ENCODE measurements at places on chromosomes 2 and 18.

DNA sequence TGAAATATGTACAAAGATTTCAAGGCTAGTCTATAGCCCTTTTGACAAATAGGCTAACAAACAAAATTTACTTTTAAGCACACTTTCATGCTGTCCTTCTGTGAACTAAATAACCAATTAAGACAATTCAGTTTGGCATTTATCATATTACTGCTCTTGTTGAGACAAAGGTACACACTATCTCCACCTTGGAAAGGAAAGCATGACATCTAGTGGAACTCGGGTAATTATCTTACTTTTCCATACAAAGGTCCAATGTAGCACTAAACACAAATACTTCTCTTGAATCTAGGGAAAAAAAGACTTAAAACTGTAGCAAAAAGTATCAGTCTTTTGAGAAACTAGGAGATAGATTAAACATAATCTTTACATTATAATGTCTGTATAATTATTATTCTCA is 125.0 kb upstream of the CD226 start:
- DNase-seq = no peak

- DNase-seq = no peak
Observed at GRCh38 chr2:236161531-236161930, 6.7 kb downstream of the GBX2 start.

DNA sequence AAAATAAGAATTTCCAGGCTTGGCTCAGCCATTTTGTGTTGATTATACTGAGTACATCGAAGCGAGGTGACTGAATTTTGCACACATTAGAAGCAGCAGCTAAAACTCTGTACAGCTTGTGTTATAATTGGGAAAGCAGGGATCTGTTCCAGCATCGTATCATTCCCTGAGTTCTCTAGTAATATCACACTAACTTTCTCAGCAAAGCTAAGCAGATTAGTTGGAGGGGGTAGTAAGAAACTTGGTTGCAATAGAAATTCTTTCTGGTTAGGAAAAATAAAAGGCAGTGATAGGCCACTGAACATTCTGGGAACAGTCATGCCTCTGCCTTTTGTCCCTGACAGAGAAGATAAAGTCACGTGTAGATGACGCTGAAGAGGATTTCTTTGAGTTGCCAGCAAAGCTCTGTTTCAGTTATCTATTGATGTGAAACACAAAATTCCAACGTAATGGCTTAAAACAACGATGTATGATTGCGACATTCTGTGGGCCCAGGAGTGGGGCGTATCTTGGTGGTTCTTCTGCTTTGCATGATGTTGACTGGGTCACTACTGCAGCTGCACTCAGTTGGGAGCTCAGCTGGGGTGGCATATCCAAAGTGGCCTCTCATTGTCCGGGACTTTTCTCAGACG is 202.1 kb upstream of the MEX3C start:
- no peak for DNase-seq

DNA sequence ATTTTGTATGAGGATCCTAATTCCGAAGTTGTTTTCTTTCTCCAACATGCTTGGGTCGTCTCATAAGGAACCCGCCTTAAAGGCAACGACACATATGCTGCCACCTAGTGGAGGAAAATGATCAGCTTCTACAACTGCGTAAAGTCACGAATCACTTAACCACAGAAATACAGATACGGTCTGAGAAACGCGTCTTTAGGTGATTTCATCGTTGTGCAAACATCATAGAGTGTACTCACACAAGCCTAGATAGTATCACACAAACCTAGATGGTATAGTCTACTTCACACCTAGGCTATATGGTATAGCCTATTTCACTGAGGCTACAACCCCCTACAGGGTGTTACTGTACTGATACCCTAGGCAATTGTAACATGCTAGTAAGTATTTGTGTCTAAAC is 13.1 kb downstream of the GNLY start:
- peak; percentile 66 for DNase-seq

- no peak for DNase-seq
Observed at GRCh38 chr18:64330161-64330560, 181.3 kb upstream of the LINC00305 start.

GRCh38 chr18:8821531-8821930 is 116.2 kb downstream of the MTCL1 start:
- DNase-seq = peak; percentile 82

DNA sequence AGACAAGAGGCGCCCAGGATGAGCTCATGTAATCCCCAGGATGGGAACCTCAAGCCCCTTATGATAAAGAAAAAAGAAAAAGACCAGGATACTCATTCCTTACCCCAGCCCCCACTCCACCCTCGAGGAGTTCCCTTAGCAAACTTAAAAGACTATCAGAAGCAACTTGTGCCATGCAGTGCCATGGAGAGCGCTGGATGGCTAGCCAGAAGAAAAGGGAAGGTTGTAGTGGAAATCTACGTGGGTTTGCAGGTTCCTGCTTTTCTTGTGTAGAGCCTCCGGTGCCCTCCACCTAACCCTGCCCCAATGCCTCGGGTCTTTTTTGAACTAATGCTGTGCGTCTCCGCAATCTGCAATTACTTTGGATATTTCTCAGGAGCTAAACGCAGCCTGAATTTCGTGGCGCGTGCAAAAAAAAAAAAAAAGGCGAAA is 16.2 kb upstream of the BCL11A start:
- no peak for DNase-seq

GRCh38 chr2:35873921-35874320 is 481.7 kb upstream of the CRIM1 start:
- DNase-seq = no peak

- no peak for DNase-seq
Observed at GRCh38 chr2:12052796-12053195, 306.4 kb downstream of the LPIN1 start.

DNA sequence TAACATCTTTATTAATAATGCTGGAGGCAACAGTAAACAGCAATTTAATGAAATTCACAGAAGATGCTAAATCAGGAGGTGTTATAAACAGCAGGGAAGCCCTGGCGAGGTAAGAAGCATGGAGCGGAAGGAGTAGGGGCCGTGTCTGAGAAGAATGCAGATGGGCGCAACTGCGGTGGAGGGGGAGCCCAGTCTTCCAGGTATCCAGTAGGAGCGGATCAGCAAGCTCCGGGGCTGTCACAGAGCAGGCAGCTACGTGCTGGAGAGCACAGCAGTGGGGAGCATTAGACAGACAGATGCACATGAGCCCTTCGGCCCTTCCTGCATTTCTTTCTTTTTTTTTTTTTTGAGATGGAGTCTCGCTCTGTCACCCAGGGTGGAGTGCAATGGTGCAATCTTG is 82.3 kb downstream of the SH3RF3 start:
- DNase-seq = no peak

DNA sequence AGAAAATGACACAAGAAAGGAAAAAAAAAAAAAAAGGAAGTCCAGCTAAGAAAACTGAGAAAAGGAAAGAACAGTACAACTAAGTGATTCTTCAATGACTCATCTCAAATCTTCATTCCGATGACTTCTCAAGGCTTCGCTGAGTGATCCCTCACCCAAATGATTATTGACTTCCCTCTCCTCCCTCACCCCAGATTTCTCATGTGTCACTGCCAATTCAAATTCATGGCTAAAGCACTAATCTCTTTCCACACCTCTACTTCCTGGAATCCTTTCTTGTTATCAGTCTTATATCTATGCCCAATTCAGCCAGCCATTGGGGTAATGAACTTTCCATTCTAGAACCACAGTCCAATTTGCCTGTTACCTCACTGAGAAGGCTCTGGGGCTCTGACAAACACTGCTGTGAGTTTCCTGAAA is 7.2 kb upstream of the ABCB11 start:
- DNase-seq = no peak

DNA sequence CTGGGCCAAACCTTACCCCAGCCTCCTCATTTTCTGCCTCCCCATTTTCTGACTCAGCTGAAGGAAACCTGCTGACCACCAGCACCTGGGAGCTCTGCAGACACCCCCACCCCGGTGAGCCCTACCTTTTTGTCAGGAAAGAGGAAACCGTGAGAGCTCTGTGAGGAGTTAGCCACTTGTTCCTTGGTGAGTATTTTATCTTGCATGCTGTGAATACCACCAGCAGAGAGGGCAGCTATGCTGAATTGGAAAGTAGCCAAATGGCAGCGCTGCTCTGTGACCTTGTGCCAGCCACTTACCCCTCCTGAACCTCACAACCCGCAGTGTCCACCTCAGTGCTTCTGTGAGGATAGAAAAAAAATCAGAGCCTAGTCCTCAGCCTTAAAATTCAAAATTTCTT is 2.5 kb downstream of the MPPE1 start:
- DNase-seq = no peak

Data from foreskin melanocyte (primary cell).